Gastrocnemius medialis (tissue), 4 donors: ENCODE measurements at places on chromosomes 7 and 10. TPM values are rescaled to one million over a fixed set of nuclear protein-coding genes. Genes with fewer than 3 reads are reported as not detected.

- DNase-seq = no peak
These were observed 57.9 kb downstream of the MKX start for GRCh38 chr10:27687743-27688142.

DNA sequence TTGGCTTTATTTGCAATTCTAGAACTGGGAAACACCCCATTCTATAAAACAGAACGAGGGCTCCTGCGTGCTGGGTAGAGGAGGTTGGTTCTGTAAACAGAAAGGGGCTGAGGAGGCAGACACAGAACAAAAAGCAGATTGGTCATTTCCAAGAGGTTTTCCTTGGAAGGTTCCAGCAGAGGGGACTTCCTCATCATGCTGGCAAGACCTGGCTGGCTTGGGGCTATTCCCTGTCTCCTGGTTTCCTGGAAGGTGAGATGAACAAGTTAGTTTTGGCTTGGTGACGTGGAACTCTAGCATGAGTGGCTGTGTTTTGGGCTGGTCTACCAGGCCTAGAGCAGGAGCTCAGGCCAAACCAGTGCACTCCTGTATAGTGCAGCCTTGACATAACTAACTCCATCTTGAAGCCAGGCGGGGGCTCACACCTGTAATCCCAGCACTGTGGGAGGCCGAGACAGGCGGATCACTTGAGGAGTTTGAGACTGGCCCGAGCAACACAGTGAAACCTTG, 26.1 kb upstream of the DNAJB6 start:
- no peak for DNase-seq

The HTR7 gene
- total RNA-seq = 1.2 TPM

GRCh38 chr10:78691301-78692030, 377.3 kb upstream of the ZMIZ1 start:
- no peak for DNase-seq

The MRLN gene
- 172 TPM for total RNA-seq

DNA sequence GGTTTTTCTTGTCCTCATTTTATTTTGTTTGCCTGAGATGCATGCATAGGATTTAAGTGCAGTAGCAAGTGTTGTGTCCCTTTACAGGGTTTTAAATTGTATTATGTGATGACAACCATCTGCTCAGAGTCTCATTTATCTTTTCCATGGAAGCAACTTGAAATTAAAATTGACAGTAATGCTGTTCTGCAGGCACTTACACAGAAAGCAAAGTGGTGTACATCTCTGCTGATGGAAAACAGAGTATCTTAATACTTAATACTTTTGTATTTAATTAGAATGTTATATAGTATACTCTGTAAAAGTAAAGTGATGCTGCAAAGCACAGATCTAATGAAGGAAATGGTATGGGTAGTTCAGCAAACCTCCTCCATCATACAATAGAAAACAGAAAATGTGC, 482.9 kb downstream of the POM121L12 start:
- no peak for DNase-seq

GRCh38 chr7:85828614-85829013, 641.8 kb upstream of the SEMA3D start:
- no peak for DNase-seq

- DNase-seq = no peak
These were observed 21.0 kb downstream of the HIBADH start for GRCh38 chr7:27641581-27642230.

The EBLN1 gene
- not detected for total RNA-seq

The PRKAG2 gene
- 5.3 TPM for total RNA-seq

The CCDC172 gene
- total RNA-seq = not detected

DNA sequence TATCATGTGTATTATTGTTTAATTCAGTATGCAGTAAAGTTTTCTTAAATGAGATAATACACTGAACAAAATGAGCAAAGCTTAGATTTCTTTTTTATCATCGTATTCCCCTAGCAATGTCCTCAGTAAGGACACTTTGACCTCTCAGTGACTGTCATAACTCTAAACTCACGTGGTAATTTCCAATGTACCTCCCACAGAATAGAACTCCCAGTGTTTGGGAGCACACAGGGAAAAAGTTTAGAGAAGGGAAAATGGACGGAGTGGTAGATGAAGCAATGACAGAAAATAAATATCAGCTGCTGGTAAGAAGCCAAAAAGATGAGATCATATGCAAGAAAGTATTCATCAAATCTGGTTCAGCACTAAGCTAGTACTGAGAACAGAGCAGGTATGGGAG, 758.6 kb upstream of the KCND2 start:
- DNase-seq = no peak

DNA sequence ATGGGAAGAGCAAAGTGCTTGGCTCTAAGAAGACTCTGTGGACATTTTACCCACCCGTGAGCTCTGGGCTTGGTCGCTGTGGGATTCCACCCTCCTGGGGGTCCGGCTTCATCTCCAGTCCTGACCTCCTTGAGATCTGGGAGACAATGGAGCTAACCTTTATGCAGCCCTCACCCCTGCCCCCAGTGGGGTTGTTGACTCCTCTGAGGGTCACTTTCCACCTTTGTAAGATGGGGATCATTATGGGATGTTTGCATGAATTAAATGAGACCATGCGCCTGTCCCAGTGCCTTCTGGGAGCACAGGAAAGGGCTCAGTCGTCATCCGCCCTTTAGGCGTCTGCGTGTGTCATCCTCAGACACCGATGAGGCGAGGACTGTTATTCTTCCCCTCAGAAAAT, 237.2 kb downstream of the SKAP2 start:
- DNase-seq = no peak

GRCh38 chr10:58706836-58707235, 194.2 kb downstream of the BICC1 start:
- DNase-seq = no peak

DNA sequence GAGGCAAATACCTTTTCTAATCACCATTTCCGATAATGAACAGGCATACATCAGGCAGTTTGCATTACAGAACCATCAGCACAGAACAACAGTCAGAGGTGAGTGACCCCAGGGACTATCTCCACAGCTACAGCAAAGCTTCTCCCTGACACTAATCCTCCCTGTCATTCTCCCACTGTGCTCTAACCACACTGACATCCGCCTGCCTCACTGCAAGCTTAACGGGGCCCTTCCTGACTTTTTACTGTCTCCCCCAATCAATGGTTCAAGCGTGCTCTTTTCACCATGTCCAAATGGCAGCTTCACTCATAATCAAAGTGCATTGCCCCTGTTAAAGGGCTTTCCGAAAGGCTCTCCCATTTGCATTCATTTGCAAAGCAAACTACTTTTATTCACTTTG, 196.3 kb downstream of the DNAJC1 start:
- DNase-seq = no peak

- DNase-seq = peak; percentile 37
These were observed 538 bp downstream of the TFAM start for GRCh38 chr10:58385784-58386112.

The PITRM1 gene
- 88.6 TPM for total RNA-seq

DNA sequence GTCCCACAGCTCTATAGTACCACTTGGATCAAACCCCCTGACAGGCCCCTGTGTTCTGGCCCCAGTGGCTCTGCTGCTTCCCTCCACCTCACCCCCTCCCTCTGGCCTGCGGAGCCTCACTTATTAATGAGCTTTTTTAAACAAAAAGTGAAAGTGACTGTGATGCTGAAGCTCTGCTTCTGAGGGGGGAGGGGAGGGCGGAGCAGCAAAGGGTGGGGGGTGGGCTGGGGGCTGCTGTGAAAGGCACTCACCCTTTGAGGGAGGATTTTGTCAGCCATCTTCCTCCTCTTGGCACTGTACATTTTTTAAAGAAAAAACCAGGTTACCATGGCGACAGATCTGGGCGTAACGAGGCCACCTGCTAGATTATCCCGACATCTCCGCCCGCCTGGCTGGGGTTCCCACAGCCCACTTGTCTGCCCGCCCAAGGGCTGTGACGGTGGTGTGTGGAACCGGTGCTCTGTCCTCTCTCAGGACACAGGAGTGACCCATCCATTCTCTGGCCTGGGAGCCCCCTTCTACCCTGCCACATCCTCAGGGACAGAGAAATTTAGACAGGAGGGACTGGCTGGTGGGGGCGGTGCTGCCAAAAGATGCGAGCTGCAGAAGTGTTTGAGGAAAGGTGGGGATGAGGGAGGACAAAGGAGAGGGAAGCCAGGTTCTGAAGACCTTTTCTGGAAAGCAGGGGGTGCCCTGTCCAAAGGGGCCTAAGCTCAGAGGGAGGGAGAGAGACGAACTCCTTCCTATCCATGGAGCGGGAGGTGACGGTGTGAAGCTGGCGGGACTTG, 4.9 kb downstream of the SMARCD3 start:
- no peak for DNase-seq

DNA sequence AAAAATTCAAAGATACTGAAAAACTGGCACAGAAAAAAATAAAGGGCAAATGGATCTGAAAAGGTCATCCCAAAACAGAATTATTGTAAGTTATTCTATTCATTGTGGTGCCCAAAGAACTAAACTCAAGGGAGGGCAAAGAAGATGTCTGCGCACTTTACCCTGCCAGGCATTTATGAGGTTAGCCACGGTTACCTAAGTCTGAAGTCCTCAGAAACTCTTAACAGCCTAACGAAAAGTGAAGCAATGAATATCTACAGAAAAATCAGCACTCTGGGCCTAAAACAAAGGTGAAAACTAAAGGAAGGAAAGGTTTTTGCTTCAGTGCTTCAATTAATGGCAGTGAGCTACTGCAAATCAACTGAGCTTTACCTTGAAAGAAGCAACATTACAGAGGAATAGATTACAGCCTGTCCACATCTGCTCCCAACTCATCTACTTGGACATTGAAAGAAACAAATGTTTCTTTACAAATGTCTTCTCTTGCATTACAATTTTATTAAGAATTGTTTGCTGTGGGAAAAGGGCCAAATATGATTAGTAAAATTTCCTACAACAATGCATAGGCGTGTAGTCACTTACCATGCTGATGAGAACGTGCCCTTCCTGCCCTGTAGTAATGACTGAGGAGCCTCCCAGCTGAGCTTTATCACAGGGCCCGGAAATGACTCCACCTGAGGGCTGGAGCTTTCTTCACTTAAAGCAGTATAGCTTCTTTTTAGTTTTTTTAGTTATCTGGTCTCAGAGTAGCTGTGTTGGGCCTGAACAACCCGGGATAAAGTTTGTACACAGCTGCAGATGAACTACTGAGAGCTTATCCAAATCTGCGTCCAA, at the start of gene TUBAL3:
TUBAL3 (minus strand) TSS at position 621 of the 834 bp plus-strand sequence; CDS start at position 585, 36 bp downstream.
- no peak for DNase-seq

DNA sequence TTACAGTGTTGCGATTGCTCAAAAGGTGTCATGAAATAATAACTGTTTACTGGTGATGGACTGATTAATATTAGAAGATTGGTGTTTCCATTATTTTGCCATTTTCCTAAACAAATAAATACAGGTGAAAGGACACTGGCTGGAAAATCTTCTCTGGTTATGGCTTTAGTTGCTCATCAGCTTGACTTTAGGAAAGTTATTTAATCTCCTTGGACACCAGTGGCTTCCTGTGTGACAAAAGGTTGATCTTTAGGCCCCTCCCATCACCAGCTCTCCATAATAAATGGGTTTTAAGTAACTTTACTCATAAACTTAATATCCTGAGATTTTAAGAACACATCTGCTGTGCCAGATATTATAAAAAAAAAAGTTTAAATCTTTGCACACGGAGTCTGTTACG, 737 bp downstream of the CABCOCO1 start:
- DNase-seq = no peak

The NODAL gene
- total RNA-seq = not detected

The SEMA4G gene
- 1.1 TPM for total RNA-seq

DNA sequence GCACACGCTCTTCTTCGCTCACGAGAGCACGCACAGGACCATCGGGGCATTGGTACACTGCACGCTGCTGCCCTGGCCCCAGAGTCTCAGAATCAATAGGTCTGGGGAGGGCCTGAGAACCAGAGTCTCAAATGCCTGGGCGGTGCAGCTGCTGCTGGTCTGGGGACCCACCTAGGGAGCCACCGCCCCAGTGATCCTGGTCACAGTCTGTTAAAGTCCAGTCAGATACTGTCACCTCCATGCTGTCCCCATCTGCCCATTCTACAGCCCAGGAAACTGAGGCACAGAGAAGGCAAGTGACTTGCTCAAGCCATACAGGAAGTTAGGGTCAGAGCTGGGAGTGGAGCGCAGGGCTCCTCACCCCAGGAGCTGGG, 38.0 kb downstream of the ZCCHC24 start:
- no peak for DNase-seq

The HOGA1 gene
- total RNA-seq = 11.2 TPM

GRCh38 chr10:76540331-76540730, 1097.3 kb downstream of the KCNMA1 start:
- no peak for DNase-seq

DNA sequence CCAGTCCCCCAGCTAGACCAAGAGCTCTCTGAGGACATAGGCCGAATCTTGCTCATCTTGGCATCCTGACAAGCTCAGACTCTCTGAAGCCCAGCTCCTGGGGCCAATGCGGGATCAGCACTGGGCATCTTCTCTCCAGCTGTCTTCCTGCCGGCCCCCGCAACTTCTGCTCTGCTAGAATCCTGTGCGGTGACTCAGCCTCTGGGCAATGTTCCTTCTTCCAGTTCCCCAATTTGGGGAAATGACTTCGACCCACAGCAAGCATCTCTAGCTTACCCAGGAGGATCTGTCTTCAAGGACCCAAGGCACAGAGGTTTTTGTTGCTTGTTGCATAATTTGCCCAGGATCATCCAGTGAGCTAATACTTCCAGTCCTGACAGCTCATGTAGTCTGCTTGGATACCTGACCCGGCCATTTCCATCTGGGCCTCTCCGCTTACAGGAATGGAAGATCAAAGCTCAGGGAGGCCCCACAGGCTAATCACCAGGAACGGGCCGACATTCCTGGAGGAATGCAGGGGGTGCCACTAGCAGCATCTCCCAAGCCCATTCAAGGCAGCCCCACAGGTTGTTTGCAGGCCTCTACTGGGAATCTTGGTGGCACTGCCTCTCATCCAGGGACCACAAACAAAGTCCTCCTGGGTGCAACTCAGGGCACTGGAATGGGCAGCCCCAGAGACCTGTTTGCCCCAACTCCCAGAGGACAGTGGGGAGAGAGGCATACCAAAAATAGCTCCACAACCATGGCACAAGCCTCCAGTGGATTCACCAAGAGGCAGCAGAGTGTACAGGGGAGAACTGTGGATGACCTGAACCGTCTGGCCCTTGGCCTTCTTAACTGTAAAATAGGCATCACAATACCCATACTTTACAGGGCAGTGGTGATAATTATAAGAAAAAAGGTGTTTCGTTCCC, 151.9 kb downstream of the NEURL1 start:
- peak; percentile 71 for DNase-seq

The NRG3 gene
- not detected for total RNA-seq

GRCh38 chr10:29955329-29955935, 104.0 kb downstream of the JCAD start:
- no peak for DNase-seq

GRCh38 chr7:49850921-49851613, 77.6 kb downstream of the VWC2 start:
- DNase-seq = no peak

DNA sequence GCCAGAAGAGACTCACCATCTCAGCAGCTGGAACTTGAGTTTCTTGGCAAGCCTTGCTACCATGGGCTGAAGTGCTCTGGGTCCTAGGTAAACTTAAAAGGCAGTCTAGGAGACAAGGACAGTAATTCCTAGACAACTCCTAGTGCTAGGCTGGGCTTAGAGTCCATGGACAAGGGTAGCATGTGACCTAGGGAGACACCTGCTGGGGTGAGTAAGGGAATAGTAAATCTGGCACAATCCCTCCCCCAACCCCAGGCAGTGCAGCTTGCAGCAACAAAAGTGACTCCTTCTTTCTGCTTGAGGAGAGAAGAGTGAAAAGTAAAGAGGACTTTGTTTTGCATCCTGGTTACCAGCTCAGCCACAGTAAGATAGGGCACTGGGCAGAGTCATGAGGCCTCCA, 316.5 kb upstream of the IMMP2L start:
- DNase-seq = no peak

The ASZ1 gene
- total RNA-seq = not detected

The EPDR1 gene
- total RNA-seq = 39.9 TPM

The SSC4D gene
- total RNA-seq = 0.68 TPM
